NCI-H2171 (cell line): ENCODE measurements at places on chromosomes 1 and 21.

- peak; percentile 28 for DNase-seq
These were observed 127.4 kb upstream of the DPYD start for GRCh38 chr1:98048244-98048643.

- DNase-seq = no peak
These were observed 274.2 kb downstream of the GRIK3 start for GRCh38 chr1:36760081-36760480.

- no peak for DNase-seq
These were observed 525.6 kb downstream of the PTBP2 start for GRCh38 chr1:97247196-97247595.

DNA sequence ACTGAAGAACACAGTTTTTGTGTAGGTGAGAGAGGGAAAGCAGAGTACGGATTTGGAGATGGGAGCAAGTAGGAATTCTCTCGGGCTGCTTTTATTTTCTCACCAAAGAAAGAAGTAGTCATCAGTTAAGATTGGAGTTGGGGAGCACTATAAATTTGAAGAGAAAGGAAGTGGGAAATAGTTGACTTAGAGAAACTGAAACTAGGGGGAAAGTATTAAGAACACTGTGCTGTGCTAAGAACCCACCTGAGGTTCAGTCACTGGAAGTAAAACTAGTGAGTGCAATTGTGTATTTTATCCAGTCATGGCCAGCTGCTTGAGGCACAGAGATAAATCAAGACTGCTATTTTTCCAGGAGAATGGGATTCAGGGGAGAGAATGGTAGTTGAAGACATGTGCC is 37.4 kb downstream of the CLCC1 start:
- no peak for DNase-seq

DNA sequence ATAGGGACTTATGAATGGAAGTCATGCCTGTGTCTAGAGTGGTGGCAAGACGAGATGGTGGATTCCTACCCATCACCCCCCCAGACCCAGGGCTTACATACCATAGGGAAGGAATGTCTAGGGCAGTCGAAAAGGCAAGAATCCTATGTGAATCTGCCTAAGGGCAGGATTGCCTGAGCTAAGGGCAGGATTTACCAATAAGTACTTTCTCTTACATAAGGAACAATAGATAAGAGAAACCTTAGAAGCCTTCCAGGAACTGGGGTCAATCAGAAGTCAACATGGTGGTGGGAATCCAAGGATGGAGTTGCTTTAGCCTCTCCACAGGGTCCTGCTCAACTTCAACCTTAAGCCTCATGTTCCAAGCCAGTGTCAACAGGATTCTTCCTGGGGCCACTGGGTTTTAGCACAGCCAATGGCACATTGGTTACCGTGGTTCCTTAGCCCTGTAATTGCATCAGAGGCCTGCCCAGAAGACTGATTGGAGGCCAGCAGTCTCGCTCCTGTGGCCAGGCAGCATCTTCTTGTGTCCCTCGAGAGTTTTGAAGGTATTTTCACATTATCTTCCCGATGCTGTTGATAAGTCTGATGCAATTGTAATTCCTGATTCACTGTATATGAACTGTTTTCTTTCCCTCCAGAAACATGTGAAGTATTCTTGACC is 20.7 kb downstream of the BACE2 start:
- DNase-seq = no peak

DNA sequence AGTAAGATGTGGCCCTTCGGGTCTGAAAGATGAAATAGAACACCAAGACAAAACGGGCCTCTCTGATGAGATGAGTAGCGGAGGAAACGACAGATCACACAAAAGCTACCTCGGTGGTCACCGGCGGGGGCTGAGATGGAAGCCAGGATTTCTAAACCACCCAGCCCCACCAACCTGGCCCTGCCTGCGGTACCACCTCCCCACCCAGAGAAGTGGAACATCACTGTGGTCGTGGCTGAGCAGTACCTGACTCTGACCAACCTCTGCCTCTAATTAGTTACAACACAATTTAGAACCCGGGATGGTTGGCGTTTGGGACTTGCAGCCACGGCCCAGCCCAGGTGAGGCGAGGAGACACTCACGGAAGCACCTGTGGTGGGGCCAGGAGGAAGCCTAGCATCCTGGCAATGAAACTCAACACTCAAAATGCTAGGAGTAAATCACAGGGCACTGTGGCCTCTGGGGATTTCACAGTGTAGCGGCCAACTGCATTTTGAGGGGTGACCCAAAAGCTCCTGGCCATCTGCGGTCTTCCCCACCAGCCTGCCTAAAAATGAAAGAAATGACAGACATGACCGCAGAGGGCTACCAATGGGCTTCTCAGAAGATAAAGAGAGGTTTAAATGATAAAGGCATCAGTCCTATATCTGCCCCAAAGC is 73.4 kb downstream of the ITPKB start:
- no peak for DNase-seq
